ENCODE measurements at places on chromosomes 1 and 21.

GRCh38 chr1:182761396-182762395 lies 27.9 kb upstream of the NPL start:
- DNase-seq, result no peak

DNA sequence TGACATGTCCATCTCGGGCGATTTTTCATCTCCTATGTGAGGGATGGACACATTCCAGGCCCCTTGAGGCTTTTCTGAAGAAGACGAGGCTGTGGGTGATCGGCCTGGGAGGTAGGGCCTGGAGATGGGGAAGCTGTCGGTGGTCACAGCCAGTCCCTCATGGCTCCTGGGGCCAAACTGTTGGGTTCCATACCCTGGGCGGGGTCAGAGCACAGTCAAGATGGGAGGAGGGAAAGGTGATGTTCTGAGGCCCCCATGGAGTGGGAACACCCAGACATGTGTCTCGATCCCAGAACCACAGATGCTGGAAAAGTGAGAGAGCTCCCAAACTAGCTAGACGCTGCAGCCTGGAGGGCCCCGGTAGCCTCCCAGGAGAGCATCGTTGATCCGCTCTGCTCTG lies 157.5 kb upstream of the C1orf174 start:
- DNase-seq, result no peak

DNA sequence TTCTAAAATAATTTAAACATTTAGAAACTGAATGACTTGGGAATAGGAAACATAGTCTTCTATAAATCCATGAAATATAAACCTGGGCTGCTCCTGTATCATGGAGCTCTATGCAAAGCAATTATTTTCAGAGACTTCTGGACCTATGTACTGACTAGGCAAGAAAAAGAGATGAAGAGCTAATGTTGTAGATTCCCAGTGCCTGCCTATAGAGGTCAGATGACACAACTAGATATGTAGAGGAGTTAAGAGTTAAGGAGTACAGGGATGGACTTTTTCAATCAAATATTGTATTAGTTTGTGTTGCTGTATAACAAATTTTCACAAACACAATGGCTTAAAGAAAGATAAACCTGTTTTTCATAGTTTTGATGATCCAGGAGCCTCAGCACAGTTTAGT lies 1434.5 kb downstream of the KCNT2 start:
- DNase-seq, result no peak

GRCh38 chr21:28177124-28177523 lies 815.6 kb downstream of the LTN1 start:
- no peak for DNase-seq

DNA sequence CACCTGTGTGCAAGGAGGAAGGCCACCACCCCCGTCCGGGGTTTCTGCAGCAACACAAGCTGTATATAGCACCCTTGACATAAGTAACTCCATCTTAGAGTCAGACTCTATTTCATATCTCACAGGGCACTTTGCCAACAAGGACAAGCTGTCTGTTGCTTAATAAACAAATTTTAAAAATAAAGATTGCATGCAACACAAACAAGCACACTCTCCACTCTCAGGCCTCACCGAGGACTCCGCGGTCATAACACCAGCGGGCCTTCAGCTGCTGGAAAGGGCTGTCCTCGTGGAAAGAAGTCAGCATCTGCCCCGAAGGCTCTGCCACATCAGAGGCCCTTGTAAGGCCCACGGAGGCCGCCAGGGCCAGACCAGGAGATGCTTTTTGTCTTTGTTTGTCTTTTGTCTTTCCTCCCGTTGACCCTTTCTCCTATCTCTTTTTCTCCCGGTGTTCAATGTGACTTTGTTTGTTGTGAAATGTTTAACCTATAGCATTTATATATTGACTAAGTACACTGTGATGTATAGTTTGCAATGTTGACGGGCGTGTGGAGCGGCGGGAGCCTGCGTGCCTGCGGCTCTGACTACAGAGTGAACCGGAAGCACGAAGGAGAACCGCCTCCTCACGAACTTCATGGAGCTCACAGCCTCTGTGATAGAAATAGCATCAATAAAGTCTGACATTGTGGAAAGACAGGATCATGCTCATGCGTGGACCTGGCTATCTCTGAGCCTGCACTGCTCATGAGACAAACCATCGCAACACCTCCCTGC lies 24.1 kb downstream of the MEGF6 start:
- DNase-seq, result no peak

DNA sequence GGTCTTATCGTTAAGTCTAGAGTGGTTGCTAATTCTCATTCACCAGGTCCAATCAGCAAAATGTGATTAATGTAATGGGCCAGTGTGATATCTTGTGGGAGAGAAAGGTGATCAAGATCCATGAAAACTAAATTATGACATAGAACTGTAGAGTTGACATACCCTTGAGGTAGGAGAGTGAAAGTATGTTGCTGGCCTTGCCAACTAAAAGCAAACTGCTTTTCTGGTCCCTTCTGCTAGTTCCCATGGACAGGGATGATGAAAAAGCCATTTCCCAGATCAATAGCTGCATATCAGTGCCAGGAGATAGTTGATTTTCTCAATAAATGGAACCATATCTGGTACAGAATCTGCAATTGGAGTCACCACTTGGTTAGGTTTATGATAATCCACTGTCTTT lies 65.8 kb downstream of the FH start:
- DNase-seq, result no peak

- no peak for DNase-seq
Observed at GRCh38 chr1:210352575-210352974, 23.9 kb downstream of the HHAT start.

Data from NCI-H460 (cell line).